ENCODE measurements at places on chromosomes 5 and 9.

DNA sequence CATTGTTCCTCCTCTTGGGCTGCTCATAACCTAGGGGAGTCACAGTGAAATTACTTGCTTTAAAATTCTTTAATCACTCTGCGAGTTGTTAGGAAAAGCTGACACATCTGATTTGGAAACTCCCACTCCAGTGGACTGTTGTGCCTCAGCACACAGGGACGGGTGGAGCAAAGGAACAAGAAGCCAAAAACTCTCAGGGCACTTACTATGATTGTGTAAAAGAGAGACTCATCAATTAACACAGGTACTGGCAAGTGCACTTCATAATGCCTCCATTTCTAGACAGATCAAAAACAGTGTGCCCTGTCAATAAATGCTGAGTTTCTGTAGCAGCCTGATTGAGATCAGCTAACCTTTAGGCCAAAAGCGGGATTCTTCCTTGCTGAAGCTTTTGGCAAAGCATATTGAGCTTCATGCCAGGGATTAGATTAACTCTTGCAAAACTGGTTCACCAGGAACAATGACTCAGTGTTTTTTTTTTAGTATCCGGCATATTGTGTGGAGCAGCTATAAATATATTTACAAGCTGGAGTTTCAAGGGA is 55.9 kb downstream of the TMC1 start:
- DNase-seq: no peak

DNA sequence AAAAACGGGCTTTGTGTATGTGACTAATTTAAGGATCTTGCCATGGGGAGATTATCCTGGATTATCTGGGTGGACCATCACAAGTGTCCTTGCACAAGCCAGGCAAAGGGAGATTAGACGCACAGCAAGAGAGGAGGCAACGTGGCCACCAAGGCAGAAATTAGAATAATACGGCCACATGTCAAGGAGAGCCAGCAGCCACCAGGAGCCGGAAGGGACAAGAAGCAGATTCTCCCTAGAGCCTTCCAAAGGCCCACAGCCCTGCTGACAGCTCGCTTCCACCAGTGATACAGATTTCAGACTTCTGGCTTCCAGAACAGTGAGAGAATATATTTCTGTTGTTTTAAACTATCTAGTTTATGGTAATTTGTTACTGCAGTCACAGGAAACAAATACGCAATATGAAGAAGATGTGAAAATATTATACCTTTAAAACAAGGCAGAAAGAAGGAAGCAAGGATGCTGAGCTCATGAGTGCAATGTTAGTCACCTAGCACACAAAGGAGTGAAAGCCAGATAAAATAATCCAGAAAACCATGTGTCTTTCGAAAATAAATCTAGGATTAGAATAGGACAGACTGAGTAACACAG is 28.7 kb upstream of the F2RL1 start:
- no peak for DNase-seq

DNA sequence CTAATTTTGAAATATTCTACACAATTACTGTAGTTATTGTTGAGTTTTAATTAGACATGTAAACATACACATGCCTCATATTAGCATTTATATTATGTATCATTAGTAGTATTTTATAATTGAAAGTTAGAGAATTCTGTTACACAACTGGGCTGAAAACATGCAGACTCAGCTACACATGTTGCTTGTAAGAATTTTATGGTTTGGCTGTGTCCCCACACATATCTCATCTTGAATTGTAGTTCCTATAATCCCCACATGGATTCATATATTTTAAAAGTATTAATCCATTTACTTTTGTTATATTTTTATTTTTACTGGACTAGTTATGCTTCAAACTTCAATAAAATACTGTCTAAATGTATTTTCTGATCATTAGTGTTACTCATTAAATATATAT is 2075.3 kb upstream of the C9orf72 start:
- no peak for DNase-seq

GRCh38 chr5:77204967-77205366 is 5.5 kb upstream of the PDE8B start:
- DNase-seq: no peak
